ENCODE measurements at places on chromosomes 1 and 21.

GRCh38 chr1:241308471-241308870, 48.5 kb downstream of the RGS7 start:
- no peak for DNase-seq

DNA sequence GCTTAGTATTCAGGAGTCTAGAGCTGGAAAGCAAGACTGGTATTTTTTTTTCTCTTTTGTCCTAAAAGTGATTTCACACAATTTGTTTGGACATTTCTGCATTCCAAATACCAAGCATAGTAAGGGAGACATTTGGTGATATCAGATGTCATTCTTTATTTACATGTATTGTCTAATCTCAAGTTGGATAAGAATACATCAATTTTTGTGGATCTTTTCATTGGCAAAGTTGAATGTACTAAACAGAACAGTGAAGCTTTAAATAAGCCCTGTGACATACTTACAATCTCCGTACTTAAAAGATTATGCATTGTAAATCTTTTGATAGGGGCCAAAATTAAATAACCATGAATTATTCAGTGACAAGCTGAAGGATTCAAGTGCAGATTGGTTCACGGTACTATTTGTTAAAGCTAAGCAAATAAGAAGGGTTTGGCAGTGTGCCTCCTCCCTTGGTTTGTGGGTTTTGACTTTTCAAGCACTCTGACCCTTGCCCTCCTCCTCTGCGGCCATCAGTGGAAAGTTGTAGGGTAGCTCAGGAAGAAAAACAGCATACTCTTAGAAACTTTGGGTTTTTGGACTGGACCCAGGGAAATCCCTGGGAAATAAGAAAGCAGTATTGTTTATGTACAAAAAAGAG, 663.7 kb downstream of the ADGRL2 start:
- peak; percentile 10 for DNase-seq

DNA sequence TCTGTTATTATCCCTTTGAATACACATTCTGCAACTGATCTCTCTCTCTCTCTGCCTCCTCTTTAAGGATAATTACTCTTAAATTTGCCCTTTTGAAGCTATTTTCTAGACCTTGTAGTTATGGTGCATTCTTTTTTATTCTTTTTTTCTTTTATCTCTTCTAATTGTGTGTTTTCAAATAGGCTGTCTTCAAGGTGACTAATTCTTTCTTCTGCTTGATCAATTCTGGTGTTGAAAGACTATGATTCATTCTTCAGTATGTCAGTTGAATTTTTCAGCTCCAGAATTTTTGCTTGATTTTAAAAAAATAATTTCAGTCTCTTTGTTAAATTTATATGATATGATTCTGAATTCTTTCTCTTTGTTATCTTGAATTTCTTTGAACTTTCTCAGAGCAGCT, 95.6 kb upstream of the GPR52 start:
- no peak for DNase-seq

DNA sequence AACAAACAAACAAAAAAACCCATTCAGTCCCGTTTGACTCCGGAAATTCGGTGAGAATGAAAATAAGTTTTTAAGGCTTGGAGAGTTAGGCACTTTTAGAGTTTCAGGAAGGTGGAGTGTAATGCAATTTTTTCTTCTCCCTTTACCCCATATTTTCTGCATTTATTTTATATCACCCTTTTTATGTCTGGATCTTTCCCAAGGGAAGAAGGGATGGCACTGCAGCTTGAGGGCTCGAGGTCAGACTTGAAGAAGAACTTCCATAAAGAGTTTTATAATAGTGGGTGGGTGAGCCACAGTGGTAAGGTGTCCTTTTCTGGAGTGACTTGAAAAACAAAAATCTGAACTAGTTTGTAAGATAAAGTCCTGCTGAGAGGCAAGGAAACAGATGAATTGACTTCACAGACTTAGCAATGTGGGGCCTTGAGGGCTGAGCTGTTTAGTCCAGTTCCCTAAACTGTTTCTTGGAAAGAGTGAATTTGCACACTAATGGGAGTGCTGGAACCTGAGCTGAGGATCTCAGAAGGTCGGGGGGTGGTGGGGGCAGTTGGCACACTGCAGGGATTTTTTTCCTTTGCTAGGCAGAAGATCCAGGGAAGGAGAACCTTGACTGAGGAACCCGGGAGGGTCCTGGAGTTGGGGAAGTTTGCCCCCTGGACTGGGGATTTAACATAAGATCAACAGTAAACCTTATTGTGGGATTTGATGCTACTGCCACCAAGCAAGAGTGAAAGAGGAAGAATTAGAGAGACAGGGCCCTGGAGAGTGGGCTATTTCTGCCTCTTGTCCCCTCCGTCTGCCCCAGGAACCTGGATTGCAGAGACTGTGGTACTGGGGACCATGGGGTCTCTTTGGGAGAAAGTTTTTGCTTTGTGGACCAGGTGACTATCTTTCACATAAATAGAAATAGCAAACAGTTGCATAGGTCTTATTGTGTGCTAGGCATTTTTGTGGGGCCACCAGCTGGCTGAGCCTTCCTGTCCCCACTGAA, 1.8 kb upstream of the MEX3A start:
- no peak for DNase-seq

DNA sequence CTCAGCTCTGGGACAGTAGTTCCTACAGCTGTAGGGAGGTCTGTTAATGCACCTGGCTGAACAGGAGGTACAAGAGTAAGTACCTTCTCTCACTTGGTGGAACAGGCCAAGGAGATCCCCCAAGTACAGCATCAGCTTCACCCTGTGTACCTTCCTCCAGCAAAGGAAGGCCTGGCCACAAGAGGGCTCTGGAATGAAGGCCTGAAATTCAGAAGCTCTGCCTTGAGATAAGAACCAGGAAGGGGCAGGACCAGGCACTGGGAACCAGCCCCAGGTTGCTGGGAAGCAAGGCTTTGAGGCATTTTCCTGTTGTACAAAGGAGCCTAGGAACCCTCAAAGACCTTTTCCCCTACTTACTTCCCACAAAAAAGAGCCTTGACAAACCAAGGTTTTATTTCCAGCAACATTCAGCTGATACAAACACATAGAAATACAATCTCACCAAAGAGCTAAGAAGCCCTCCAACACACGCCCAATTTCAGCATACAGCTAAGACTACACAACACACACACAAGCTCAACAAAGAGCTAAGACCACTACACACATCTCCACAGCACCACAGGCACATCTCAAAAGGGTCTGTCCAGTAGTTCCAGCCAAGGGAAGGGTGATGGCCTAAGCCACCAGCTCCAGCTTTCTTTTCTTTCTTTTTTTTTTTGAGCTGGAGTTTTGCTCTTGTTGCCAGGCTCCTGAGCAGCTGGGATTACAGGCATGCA, 23.5 kb downstream of the F11R start:
- DNase-seq = peak; percentile 65

- DNase-seq = no peak
These were observed 213.8 kb downstream of the SIPA1L2 start for GRCh38 chr1:232416026-232416568.

DNA sequence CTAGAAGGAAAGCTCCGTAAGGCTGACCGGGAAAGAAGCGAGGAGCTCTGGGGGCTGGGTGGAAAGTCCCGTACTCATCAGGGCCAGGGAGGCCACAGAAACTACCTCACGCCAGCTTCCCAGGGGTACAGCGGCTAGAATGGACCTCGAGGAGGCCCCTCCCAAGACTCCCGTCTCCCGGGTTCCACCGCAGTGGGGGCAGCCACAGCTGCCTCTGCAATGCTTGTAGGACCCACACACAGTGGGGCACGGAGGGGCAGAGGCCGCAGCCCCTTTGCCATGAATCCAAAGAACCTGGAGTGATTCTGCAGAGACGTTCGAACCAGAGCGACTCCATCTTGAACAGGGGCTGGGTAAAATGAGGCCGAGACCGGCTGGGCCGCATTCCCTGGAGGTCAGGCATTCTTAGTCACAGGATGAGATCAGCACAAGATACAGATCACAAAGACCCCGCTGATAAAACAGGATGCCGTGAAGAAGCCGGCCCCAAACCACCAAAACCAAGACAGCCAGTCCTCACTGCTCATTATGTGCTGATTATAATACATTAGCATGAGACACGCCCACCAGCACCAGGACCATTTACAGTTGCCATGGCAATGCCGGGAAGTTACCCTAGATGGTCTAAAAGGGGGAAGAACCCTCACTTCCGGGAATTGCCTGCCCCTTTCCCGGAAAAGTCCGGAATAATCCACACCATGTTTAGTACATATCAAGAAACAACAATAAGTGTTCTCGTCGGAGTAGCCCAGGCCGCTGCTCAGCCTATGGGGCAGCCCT, 1.6 kb upstream of the ANKRD65 start:
- DNase-seq = peak; percentile 73

DNA sequence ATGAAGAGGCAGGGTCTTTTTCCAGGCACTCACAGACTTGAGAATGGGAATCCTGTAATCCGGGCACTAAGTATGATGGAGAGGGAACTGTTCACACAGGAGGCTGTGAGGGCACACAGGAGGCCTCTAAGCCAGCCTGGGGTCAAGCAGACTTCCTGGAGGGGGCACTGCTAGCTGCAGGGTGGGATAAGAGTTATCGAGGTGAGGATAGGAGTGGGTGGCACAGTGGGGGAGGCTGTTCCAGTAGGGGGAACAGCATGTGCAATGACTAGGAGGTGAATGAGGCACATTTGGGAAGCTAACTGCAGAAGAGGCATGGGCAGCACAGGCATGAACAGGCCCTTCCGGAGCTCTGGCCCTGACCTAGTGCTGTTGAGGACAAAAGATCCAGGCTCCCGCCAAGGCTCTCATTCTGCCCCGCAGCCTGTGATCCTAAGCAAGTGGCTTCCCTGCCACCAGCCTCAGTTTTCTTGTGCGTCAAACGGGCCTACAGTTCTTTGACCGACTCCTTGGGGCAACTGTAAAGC, 216.7 kb downstream of the TRABD2B start:
- DNase-seq = no peak

DNA sequence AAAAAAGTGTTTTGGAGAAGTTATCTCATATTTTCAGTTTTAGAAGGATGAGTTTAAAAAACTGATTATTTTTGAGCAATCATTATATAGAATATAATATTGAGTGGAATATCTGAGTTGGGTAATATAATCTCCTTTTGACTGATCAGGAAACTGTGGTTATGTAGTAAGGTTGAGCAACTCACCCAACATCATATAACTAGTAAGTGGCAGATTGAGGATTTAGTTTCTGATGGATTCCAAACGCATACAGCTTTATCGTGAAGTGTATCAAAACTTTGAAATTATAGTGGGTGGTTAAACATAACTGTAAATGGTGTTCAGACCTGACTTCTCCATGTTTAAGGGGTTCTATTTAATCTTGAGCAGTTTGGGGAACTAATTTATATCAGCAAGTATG, 98.6 kb downstream of the OLFM3 start:
- DNase-seq = no peak

- no peak for DNase-seq
These were observed 8.7 kb upstream of the PPP1R15B start for GRCh38 chr1:204420039-204421004.

DNA sequence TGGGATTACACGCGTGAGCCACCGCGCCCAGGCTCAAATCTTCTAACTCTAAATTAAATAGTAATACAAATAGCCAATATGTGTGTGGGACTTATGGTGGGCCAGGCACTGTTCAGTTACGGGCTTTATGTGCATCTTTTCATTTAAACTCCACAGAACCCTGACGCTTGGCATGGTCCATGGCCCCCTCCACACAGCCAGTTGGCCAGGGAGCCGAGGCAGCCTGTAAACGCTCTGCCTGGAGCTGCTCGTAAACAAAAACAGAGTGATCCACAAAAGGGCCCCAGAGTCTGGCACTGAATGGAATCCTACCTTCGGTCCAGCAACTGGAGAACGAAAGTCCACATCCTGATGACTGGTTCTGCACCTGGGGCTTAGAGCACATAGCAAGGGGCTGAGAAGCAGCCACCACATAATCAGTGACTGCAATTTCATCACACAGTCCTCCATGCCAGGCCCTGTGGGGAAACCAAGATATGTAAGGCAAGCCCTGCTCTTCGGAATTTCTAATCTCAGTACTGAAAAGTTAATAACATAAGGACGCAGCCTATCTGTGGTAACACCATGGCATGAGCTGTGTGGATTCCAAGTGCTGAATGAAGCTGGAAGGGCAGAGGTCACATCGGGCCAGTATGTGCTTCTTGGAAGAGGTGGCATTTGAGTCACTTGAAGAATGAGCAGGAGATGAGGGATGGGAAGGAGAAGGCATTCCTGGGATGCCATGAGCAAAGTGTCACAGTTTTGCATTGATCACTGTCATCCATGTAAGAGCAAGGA, 13.5 kb upstream of the ADAMTSL4 start:
- peak; percentile 85 for DNase-seq

- DNase-seq = no peak
These were observed 21.3 kb upstream of the MNDA start for GRCh38 chr1:158809862-158810261.
